CD4-positive, alpha-beta T cell treated with Interferon alpha-2 for 1 hour (primary cell): ENCODE measurements at places on chromosomes 7 and 10.

DNA sequence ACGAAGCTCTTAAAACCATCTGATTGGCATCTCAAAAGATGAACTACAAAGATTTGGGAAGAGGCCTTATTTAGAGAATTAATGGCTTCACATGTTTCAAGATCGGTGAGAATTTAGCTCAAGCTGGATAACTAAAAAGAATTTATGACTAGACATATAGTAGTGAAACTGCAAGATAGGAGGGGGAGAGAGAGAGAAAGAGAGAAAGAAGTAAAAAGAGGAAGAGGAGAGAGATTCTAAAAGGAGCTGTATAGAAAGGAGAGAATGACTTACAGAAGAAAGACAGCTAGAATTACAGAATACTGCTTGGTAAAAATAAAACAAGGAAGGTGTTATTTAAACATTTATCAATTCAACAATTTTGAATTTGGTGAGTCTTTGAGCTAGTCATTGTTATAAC is 592.3 kb downstream of the SH2D4B start:
- DNase-seq, result no peak

DNA sequence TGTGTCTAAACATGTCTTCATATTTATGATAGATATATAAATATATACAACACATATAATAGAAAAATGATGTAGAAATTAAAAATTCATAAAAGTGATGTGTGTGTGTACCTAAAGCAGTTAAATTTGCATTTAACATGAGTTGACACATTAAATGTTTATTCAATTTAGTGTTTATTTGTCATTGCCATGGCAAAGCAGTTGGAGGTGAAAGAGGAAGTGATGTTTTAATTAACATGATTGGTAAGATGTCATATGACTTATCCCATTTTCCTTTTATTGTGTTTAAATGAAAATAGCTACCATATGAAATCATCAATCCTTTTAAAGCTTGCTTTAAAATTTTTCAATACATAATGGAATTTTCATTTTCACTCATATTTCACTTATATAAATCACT is 452.6 kb downstream of the SUGCT start:
- no peak for DNase-seq

GRCh38 chr10:23630885-23631284 is 192.0 kb downstream of the OTUD1 start:
- no peak for DNase-seq

DNA sequence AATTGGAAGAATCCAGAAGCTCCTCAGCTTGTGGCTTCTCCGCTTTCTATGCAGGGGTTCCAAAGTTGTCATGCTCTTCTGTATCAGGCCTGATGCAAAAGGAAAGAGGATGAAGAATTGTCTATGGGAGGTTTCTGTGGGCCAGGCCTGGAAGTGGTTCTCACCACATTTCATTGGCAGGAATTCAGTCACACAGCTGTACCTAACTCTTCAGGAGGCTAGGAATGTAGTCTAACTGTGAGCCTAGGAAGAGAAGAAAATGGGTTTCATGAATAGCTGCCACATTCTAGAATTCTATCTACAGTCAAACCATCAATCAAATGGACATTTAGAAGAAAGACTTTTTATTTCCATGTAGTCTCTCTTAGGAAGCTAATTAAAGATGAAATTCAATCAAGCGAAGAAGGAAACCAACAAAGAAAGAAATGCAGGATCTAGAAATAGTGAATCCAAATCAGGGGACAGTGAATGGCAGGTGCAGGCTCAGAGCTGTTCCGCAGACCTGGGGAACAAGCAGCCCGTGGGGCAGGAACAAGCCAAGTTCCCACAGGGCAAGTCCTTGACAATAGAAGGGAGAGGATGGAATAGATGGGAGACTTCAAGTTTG is 25.4 kb upstream of the USP6NL start:
- no peak for DNase-seq

DNA sequence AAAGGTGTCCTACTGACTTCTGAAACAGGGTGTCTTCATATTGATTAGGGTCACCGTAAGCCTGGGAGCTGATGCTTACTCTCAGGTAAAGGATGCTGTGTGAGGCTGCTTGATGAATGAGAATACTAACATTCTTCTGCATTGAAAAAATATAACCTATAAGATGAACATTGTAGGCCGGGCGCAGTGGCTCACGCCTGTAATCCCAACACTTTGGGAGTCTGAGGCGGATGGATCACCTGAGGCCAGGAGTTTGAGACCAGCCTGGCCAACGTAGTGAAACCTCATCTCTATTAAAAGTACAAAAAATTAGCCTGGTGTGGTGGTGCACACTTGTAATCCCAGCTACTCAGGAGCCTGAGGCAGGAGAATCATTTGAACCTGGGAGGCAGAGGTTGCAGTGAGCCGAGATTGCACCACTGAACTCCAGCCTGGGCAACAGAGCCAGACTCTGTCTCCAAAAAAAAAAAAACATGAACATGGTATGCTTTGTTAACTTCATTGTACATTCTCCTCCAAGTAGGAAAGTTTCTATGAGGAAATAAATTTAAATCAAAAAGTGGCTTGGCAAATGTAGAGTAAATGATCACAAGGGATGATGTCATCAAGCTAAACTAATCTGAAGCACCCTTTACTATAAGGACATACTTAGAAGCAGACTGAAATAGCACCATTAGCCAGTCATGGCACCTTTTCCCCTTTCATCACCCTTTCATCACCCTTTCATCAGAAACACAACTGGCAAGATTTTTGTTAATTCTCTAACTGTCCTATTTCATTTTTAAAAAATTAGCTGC is 1.5 kb upstream of the BRAF start:
- DNase-seq, result no peak

DNA sequence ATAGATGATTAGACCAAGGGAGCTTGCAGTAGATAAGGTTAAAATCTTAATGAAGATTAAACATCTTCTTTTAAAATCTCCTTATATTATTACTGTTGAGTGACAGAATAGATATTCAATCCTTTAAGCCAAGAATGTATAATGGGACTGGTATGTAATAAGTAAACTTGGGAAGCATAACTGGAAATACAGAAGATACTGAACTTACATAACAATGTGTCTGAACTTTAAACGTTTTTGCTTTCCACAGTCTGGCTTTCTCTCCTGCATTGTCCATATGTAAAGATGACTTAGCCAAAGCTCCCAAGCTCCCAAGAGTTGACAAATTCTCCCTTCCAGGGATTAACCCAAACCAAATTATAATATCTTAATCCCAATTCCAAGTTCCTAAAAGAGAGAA is 129.8 kb downstream of the KCND2 start:
- DNase-seq, result no peak
